Effector CD8-positive, alpha-beta T cell (primary cell): ENCODE measurements at places on chromosomes 4 and X.

DNA sequence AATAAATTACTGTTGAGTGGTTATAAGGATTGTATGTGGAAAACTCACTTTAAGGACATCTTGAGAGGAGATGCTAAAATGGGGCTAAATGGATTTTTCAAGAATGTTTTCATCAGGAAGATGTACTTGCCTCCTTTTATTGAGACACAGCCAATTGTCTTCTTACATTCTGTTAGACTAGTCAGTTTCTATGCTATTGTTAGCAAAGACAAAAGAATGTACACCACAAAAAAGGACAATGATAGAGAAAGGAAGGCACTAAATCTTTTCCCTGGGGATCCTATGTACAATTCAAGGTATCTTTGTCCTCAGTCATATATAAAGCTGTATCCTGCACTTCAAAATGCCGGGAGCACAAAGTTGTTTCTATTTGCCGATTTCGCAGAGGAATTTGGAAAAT, 42.6 kb downstream of the TMA16 start:
- DNase-seq, result no peak

GRCh38 chr4:140096921-140097320, 57.1 kb downstream of the MAML3 start:
- no peak for DNase-seq

GRCh38 chr4:101857176-101857575, 66.6 kb downstream of the BANK1 start:
- no peak for DNase-seq

DNA sequence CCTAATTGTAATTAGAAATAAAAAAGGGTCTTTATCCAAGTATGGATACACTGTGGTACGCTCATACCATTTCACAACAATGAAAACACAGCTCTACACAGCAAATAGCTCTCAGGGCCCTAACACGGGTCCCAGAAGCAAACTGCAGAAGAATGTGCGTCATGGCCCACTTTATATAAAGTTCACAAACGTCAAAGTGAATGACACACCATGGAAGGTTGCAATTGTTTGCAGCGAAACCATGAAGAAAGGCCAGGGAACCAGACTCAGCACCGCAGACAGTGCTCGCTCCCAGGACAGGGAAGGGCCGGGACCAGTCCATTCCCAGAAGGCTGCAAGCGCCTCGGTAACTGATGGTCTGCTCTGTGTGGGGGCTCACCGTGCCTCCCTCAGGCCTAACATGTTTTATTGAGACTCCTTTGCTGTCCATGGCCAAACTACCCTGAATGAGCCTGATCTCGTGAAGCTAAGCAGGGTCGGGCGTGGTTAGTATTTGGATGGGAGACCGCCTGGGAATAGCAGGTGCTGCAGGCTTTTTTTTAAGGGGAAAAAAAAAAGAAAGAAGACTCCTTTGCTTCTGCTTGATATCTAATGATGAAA, 47.8 kb downstream of the ACOX3 start:
- no peak for DNase-seq

DNA sequence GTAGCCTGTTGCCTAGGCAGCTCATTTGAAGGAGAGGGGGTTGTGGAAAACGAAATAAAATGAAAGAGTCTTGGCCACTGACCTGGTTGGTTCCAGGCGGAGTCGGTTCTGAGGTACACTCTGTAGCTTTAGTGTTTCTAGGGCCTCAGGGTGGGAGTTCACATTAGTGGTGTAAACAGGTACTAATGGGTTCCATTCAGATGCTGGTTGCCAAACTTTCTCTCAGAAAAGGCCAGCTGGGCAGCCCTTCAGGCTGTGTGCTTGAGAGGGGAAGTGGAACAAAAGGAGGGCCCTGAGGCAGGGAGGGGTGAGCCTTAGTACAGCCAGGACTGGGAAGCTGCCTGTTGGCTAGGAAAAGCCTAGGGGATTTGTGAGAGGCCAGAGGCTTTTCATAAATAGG, 24.8 kb downstream of the NHSL2 start:
- no peak for DNase-seq

DNA sequence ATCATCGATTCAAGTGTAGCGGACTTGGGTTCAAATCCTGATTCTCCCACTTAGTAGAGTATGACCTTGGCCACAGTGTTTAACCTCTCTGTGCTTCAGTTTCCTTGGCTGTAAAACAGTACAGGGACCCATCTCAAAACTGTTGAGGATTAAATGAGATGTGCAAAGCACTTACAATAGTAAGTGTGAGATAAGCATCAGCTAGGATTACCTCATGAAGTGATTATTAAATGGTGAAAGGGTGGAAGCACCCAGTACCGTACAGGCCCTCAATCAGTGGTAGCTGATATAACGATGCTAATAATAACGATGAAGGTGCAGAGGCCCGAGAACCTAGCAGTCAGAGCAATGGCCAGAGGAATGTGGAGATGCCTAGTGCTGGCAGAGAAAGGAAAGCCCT, 45.1 kb downstream of the PRPS1 start:
- no peak for DNase-seq

DNA sequence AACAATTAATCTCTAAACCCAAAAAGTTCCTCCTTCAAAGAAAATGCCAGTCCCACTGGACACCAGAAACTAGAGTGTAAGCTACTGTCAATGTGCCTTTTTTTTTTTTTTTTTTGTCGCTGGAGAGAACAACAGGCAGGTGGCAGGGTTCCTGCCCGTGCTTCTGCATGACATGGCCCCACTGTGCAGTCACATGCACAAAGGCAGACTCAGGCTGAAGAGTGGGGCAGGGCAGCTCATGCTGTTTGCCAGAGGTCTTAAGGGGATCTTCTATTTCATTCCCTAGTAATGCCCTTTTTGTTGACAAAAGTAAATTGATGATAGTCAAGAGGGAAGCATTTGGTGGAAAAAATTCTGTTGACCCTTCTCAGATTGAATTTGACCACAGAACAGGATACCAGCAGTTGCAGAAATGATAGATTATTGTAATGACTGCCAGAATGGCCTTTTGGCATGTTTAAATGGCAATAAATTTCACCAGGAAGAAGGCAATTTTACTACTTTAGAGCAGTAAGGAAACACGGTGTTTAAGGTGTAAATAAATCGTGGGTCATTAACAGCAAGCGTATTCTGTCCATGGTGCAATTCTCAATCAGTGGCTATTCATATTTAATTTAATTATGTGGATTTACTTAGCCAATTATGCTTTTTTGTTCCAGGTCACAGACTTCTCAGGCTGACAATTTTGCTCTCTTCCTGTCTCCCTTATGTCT, 80.9 kb downstream of the NKX6-1 start:
- no peak for DNase-seq

DNA sequence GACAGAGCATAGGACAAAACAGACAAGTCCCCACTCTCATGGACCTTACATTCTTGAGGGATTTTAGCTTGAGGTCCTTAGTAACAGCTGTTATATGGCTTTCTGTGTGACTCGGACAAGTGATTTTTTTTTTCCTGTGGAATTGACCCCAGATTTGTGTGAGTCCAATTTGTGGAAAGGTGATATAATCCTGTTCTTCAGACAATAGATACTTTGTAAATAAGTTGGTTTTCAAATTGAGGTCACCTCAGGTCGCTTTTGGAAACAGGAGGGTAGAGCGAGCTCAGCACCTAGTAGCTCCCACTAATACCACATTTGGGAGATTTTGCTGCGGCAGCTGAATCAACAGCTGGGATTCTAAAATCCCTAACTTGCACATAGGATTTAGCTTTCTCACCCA, 1008.8 kb downstream of the ADGRL3 start:
- no peak for DNase-seq

GRCh38 chrX:129634541-129634940, 20.2 kb downstream of the APLN start:
- DNase-seq, result no peak

GRCh38 chr4:37623125-37623524, 63.1 kb downstream of the RELL1 start:
- DNase-seq, result no peak

GRCh38 chr4:155629956-155630355, 36.7 kb upstream of the GUCY1A1 start:
- DNase-seq, result no peak

DNA sequence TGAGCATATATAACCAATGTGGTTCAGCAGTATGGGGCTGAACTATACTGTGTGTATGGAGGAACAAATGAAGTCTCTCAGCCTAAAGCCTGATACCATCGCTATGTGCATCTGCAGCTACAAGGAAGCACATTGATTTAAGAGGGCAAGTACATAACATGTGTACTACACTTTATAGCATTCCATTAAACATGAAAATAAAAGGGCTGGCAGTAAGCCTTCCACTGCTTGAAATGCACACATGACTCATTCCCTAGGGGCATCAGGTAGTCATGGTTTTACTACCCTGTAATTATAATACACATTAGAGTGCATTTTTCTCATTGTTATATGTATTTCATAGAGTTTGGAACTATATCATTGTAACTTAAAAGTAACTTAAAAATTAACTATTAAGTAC, 51.2 kb downstream of the SMARCA1 start:
- DNase-seq, result no peak

DNA sequence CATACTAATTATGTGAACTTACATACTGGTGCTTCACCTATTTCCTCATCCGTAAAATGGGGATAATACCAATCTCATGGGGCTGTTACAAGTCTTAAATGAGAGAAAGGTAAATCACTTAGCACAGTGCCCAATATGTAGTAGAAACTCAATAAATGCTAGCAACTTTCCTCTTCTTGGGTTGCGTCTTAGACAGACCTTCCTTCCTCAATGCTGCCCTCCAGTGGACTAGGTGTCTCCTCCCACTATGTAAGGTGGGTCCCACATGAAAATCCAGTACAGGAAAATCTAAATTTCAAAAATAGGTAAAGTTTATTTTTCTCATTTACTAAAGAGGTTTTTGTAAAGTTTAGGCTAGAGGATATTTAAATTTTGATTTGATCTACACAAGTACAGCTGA, 20.6 kb downstream of the ZDHHC9 start:
- DNase-seq, result peak; percentile 19
